ENCODE measurements at places on chromosomes 4 and X.

DNA sequence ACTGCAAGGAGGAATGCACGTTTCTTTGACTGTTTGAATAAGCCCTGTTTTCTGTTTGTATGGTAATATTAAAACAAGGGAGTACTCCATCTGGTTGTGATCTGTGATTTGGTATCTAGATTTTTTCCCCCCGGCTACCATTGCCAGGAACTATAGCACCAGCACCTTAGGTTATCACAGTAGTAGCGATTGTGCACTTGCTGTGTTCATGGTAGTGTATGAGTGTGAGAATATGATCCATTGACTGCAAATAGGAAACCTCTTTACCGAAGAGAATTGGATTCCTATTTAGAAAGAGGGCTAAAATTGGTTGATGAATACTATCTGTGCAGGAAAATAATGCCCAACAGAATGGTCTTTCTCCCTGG lies 69.9 kb downstream of the LARP7 start:
- DNase-seq = no peak

DNA sequence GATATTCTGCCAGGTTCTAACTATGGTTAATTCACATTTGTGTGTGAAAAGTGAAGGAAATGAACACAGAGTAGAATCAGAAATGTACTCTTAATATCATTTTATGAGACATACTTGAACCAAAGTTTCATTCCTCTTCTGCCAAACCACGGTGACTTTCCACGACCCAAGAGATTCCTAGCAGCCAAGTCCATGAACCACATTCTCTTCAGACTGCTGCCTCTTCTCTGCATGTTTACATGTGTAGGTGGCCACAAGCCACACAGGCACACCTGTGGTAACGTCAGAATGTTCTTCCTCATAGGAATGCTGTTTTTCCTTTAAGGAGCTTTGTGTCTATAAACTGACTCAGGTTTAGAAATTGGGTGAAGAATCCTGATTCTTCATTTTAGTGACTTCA lies 1411.2 kb downstream of the RAPGEF2 start:
- no peak for DNase-seq

GRCh38 chrX:120773801-120774200 lies 101.9 kb downstream of the CT47B1 start:
- no peak for DNase-seq

DNA sequence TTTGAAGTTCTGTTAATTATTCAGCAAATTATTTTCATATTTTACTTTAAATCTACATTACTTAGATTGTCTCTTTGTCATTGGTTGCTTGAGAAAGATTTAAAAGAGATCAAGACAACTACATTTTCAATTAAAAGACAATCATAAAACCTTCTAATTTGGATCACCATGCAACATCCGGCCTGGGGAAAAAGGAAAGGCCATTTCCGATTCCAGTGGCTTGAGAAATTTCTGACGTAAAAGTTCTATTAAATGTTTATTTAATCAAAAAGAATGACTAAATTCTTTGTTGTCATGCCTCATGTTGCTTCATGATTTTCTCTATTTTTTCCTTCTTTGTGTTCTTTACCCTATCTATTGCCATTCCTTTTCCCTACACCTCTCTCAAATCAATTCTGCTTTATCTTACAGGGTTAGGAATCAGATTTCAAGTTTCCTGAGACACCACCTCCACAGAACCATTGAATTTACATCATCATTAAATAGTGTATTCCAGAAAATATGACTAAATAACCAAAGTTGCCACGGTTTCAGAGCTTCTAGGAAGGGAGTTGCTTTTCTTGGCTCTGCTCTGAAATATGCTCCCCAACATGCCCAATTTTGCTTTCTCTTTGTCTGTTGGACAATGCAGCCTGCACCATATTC lies 124.6 kb upstream of the ACSL4 start:
- DNase-seq = no peak

DNA sequence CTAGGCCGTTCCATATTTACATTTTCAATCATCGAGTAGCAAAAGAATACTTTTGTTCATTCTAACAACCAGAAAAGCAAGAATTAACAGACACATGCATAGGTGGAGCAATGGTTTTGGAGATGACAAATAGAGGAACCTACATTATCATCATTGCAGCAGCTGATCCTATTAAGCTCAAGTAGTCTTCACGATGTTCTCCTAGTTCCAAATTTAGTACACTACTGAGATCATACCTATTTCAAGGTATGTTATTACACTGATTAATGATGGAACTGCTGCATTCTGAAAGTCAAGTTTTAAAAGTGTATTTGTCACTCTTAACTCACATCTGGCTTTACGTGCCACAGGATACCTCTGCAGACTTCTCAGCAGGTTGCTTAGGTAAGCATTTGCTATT lies 87.4 kb downstream of the ADGRA3 start:
- DNase-seq = no peak

DNA sequence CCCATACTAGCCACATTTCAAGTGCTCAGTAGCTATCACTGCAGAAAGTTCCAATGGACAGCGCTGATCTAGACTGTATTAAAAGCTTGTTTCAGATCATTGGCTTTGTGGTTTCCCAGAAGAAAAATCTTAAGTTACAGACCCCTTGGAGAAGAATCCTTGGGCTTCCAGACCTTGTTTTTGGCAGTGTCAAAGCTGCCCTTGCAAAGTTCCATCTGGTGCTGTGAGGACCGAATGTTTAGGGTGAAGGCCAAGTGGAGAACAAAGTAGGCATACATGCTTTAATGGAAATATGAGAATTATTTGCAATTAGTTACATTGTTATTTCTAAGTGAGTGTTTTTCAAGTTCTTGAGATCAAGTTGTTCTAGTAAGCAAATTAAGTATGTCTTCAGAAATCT lies 144.7 kb downstream of the FRMPD4 start:
- no peak for DNase-seq

- no peak for DNase-seq
Measured at GRCh38 chr4:121030131-121030530, 42.2 kb downstream of the NDNF start.

GRCh38 chr4:6362896-6363295 lies 93.2 kb downstream of the WFS1 start:
- DNase-seq = no peak

GRCh38 chrX:148310426-148311165 lies 189.8 kb upstream of the AFF2 start:
- DNase-seq = no peak

GRCh38 chr4:8435656-8436121 lies 4.8 kb downstream of the ACOX3 start:
- DNase-seq = peak; percentile 39

DNA sequence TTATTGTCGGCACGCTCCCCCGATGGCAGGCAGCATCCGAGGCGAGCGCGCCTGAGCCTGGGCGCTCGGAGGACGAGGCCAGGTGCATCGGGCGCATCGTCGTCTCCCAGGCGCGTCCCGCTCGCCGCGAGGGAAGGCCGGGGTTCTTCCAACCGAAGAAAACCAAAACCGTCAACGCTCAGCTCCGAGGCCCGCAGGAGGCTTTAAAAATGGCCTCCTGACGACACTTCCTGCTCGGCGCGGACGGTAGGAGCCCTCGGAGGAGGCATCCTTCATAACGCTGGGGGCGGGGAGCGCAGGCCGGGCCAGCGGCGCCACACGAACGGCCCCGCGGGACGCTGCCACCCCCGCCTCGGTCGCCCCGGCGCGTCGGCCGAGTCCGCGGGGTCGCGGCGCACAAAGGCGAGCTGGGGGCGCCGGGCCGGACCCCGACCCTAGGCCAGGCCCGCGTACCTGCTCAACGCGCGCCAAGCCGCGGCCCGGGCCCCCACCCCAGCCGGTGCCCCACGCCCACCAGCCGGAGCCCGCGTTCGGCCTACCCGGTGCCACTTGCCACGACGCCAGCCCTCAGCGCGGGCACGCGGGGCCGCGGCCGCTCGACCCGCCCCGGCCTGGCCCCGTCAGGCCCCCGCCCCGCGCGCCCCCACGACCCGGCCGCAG lies 501 bp downstream of the ZNF518B start:
- peak; percentile 49 for DNase-seq

GRCh38 chr4:89142691-89143669 lies 31.6 kb downstream of the TIGD2 start:
- DNase-seq = no peak

- DNase-seq = no peak
Measured at GRCh38 chr4:147586032-147586431, 31.2 kb upstream of the TMEM184C start.

- no peak for DNase-seq
Measured at GRCh38 chr4:150543042-150543441, 38.9 kb upstream of the MAB21L2 start.

GRCh38 chrX:22037225-22037624 lies 5.1 kb downstream of the PHEX start:
- DNase-seq = no peak

DNA sequence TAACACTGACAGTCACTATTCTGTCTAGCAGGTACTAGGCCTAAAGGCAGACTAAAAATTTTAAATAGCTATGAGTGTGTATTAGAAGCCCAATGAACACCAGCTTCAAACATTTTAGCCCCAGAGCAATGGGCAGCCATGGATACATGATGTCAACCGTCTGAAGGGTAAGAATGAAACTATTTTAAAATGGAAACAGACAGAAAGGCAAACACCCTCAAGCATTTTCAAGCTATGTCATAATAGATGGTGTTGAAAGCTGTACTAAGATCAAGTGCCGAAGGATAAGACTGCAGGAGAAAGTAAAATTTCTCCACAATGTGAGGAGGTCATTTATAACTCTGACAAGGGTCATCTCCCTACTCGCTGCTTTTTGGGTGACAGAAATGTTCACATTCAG lies 225.0 kb downstream of the COL25A1 start:
- DNase-seq = no peak

- DNase-seq = no peak
Measured at GRCh38 chr4:110201502-110201901, 3.1 kb upstream of the ELOVL6 start.

- DNase-seq = no peak
Measured at GRCh38 chrX:40805404-40805803, 70.1 kb upstream of the MED14 start.

DNA sequence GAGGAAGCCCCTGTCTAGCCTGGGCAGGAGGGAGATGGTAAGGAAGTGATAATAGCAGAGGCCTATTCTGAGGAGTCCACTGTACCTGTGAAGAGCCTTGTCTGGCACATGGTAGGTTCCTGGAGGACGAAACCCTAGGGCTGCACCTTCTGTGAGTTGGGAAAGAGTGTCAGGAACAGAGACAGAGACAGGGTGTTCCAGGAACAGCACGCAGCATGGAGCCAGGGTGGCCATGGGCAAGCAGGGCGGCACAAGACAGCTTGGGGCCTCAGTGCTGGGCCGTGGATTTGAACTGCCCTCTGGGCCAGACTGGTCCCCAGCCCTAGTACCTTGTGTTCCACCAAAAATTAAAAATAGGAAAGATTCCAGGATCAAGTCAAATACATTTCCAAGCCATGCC lies 272.5 kb downstream of the EVC2 start:
- no peak for DNase-seq

GRCh38 chrX:85963736-85964135 lies 83.6 kb downstream of the CHM start:
- no peak for DNase-seq

DNA sequence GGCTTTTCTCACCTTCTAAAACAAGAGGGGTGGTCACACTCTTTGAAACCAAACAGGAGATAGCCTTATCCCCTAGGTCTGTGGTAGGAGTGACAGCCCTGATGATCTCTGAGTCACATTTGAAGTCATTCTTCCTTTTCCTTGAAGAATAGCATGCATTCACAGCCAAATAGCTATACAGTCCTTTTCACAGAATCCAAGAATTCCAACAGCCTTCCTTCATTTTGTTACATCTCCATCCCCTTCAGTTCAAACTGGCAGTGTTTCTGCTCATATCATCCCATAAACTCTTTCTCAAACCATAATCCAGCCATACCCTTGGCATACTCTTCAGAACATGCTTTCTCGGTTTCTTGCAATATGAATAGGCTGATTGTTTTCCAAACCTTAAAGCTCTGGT lies 33.3 kb upstream of the TMEM184C start:
- DNase-seq = no peak

DNA sequence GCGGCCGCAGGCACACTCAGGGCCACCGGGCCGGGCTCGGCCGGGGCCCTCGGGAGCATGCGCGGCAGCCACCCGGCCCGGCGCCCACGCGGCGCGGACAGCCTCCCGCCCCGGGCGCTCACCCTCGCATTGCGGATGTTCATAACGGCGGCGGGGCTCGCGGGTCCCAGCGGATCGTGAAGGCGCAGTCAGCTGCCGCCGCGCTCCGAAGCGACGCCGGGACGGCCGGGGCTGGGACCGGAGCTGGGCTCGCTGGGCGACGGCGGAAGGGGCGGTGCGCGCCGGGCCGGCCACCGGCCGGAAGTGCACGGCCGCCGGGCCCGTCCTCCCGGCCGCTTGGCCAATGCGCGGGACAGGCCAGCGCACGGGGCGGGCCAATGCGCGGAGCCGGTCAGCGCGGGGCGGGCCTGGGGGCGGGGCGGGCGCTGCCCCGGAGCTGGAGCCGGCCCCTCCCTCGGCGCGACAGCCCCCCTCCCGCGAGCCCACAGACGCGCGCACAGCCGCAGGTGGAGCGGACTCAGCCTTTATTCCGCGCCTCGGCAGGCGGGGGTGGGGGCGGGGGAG lies at the start of gene NAA10:
Gene NAA10 (minus strand): TSS at position 276 of the 564 bp plus-strand sequence. CDS start 133 bp downstream, at position 143.
- peak; percentile 97 for DNase-seq

GRCh38 chr4:173248690-173249089 lies 80.1 kb downstream of the GALNT7 start:
- no peak for DNase-seq

GRCh38 chrX:38669428-38669827 lies 108.1 kb downstream of the TSPAN7 start:
- DNase-seq = no peak

DNA sequence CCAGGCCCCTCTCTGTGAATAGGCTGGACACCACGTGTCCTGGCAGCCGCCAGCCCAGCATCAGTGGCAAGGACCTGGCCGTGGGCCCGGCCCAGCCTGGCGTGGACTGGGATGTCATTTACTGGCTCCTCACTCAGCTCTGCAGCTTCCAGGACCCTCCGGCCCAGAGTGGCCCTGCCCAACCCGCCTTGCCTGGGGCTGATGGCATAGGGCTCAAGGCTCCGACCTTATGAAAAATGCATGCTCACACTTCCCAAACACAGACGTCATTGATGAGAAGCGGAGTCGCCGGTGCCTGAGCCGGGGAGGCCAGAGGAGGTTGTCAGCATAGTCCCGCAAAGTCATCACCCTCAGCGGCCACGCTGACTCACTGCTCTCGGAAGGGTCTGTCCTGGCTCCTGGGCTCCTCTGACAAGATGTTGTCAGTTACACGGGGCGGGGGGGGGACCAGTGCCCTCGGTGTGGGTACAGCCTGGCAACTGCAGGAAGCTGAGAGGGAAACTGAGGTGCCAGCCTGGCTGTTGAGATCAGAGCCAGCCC lies 14.3 kb downstream of the CFAP99 start:
- no peak for DNase-seq

- DNase-seq = no peak
Measured at GRCh38 chrX:30576881-30577280, 685 bp downstream of the TASL start.

- peak; percentile 8 for DNase-seq
Measured at GRCh38 chr4:73662709-73663546, 42.7 kb upstream of the RASSF6 start.

GRCh38 chrX:5771441-5771840 lies 457.2 kb downstream of the NLGN4X start:
- no peak for DNase-seq

- no peak for DNase-seq
Measured at GRCh38 chr4:66091786-66092185, 421.5 kb upstream of the EPHA5 start.

Measured in GM12892 (cell line).